CD8-positive, alpha-beta memory T cell (primary cell): ENCODE measurements at places on chromosomes 4 and X. TPM values are rescaled to one million over a fixed set of nuclear protein-coding genes. Genes with fewer than 3 reads are reported as not detected.

DNA sequence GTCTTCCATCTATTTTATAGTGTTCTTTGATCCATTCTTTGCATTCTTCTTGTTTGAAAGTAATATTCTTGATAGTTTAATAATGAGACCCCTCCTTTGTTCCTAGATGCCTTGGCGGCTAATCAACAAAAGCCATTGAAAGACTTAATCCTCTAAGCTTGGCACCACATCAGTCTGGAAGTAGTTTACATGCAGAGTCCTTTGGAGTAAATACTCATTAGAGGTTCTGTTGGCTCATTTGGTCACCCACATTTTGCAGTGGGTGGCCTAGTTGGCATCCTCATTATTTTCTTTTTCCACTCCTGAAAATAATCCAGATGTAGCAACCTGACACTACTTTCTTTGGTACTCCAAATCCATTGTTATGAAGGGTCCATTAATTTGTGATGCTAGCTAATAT, 64.5 kb downstream of the DKK2 start:
- no peaks in the 10 kb centered on the region for H3K36me3 ChIP-seq
- DNase-seq = no peak
- H3K4me3 ChIP-seq = no peak overlapping the region

- H3K4me1 ChIP-seq = no peaks in the 10 kb centered on the region
- no peak overlapping the region for H3K4me3 ChIP-seq
- H3K27ac ChIP-seq = no peak overlapping the region
- H3K36me3 ChIP-seq = no peaks in the 10 kb centered on the region
- no peaks in the 10 kb centered on the region for H3K27me3 ChIP-seq
- no peak for DNase-seq
Observed at GRCh38 chr4:165662341-165662740, 210.7 kb upstream of the TLL1 start.

- H3K36me3 ChIP-seq = no peaks in the 10 kb centered on the region
- H3K27me3 ChIP-seq = no peaks in the 10 kb centered on the region
- no peak overlapping the region for H3K27ac ChIP-seq
- no peak overlapping the region for H3K4me3 ChIP-seq
- no peak for DNase-seq
Observed at GRCh38 chr4:144627663-144628076, 18.3 kb upstream of the HHIP start.

- H3K4me1 ChIP-seq = no peaks in the 10 kb centered on the region
- DNase-seq = no peak
- H3K36me3 ChIP-seq = no peaks in the 10 kb centered on the region
- no peak overlapping the region for H3K4me3 ChIP-seq
- H3K27ac ChIP-seq = no peak overlapping the region
Observed at GRCh38 chrX:37956223-37956622, 50.1 kb upstream of the SYTL5 start.

- H3K27ac ChIP-seq = no peak overlapping the region
- no peaks in the 10 kb centered on the region for H3K27me3 ChIP-seq
- no peak for DNase-seq
- H3K4me1 ChIP-seq = no peaks in the 10 kb centered on the region
Observed at GRCh38 chrX:96837808-96838207, 45.9 kb upstream of the RPA4 start.

- H3K27ac ChIP-seq = no peak overlapping the region
- no peak for DNase-seq
- H3K4me3 ChIP-seq = no peak overlapping the region
- H3K4me1 ChIP-seq = no peaks in the 10 kb centered on the region
Observed at GRCh38 chr4:83196921-83197320, 82.4 kb upstream of the PLAC8 start.

DNA sequence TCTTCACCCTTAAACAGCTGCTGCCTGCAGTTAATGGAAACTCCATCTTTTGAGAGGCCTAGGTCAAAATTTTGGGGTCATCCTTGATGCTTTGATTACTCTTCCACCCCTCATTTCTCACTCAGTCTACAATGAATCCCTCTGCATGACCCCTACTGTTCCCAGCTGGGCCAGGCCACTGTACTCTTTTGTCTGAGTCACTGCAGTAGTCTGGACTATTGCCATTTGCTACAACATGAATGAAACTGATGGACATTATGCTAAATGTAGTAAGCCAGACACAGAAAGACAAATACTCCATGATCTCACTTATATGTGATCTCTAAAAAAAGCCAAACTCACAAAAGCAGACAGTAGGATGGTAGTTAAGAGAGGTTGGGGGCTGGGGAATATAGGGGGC, 28.3 kb downstream of the STK32B start:
- H3K4me3 ChIP-seq = no peak overlapping the region
- H3K4me1 ChIP-seq = no peaks in the 10 kb centered on the region
- no peaks in the 10 kb centered on the region for H3K27me3 ChIP-seq
- H3K27ac ChIP-seq = no peak overlapping the region
- no peak for DNase-seq

DNA sequence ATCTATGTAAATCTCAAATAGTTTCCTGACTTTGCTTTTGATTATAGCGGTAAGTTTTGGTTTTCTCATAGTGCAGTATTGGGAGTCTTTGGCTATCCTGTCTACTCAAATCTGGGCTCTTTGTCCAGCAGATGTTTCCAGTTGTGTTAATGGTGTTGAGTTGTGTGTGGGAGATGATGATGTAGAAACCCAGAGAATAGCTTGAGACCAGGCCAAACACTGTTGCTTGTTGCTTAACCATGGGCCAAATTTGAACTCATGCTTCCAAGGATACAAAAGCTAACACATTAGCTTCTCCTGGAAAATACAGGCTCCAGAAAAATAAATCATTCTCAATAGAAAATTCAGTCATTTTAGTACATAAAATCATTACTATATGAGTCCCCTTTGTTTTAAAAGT, 82.6 kb upstream of the GYPA start:
- no peaks in the 10 kb centered on the region for H3K36me3 ChIP-seq
- no peaks in the 10 kb centered on the region for H3K27me3 ChIP-seq
- DNase-seq = no peak
- H3K4me1 ChIP-seq = no peaks in the 10 kb centered on the region
- no peak overlapping the region for H3K4me3 ChIP-seq

DNA sequence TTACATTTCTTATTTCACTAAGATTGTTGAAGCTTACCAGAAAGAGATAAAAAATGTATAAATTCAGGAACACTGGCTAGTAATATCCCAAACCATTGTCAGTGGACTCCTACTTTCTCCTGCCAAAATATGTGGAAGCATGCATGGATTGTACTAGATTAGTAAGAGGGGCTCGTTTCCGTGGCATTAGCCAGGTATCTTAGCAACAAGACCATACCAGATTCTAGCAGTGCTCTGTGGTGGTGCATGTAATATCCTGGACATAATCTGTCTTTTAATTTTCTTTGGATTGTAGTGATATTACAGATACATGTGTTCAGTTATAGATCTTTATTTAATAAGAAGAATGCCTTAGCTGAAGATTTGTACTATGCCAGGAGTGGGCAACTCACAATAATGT, 371.9 kb upstream of the PITX2 start:
- no peak overlapping the region for H3K4me3 ChIP-seq
- H3K36me3 ChIP-seq = no peaks in the 10 kb centered on the region
- no peak for DNase-seq
- no peak overlapping the region for H3K27ac ChIP-seq

DNA sequence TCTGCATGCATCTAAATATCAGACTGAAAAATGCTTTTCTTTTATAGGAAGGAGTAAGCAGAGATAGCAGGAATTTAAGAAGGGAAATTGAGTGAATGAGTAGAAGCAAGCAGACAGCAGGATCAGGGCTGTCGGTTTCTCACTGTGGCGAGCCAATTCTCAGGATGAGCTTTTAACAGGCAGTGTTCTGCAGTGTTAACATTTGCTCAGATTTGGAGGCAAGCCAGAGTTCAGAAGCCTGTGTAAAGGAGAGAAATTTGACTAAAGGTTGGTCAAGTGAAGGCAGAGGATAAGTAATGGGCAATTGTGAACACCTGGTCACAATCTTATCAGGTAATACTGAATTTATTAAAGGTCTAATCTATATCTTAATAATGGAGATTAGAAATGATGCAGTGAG, 133.3 kb upstream of the MAGEB16 start:
- no peak for DNase-seq
- no peak overlapping the region for H3K27ac ChIP-seq
- no peak overlapping the region for H3K4me3 ChIP-seq
- H3K27me3 ChIP-seq = no peaks in the 10 kb centered on the region

- no peak for DNase-seq
- no peaks in the 10 kb centered on the region for H3K36me3 ChIP-seq
- H3K27ac ChIP-seq = no peak overlapping the region
- H3K27me3 ChIP-seq = no peaks in the 10 kb centered on the region
- no peaks in the 10 kb centered on the region for H3K4me1 ChIP-seq
Observed at GRCh38 chrX:109793191-109793590, 60.1 kb upstream of the ACSL4 start.

- H3K27ac ChIP-seq = no peak overlapping the region
- no peak overlapping the region for H3K4me3 ChIP-seq
- no peaks in the 10 kb centered on the region for H3K36me3 ChIP-seq
- DNase-seq = no peak
- H3K27me3 ChIP-seq = no peaks in the 10 kb centered on the region
Observed at GRCh38 chr4:125938541-125938940, 623.8 kb downstream of the FAT4 start.

GRCh38 chr4:38948551-38948950, 80.9 kb downstream of the FAM114A1 start:
- peaks cover 11% of the 10 kb centered on the region for H3K4me1 ChIP-seq
- H3K27ac ChIP-seq = no peak overlapping the region
- DNase-seq = no peak
- no peak overlapping the region for H3K4me3 ChIP-seq
- H3K36me3 ChIP-seq = no peaks in the 10 kb centered on the region

DNA sequence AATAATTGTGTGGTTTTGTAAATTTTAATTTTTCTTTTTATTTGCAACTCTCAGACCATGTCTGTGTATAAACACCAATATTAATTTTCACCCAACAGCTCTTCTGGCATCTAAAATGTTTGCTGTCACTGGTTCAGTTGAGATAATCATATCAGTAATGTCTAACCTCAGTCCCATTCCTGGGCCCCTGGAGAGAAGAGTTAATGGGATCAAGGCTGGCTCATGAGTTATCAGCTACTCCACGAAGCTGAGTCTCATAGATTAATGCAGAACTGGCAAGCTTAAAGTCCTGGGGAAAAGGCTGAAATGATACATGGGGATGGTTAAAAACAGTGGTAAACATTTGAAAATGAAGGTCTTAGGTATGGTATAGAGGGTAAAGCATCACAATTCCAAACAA, 28.4 kb upstream of the TSPAN5 start:
- H3K36me3 ChIP-seq = no peaks in the 10 kb centered on the region
- no peaks in the 10 kb centered on the region for H3K27me3 ChIP-seq
- H3K4me1 ChIP-seq = peaks cover 22% of the 10 kb centered on the region
- no peak overlapping the region for H3K27ac ChIP-seq
- no peak overlapping the region for H3K4me3 ChIP-seq
- no peak for DNase-seq

DNA sequence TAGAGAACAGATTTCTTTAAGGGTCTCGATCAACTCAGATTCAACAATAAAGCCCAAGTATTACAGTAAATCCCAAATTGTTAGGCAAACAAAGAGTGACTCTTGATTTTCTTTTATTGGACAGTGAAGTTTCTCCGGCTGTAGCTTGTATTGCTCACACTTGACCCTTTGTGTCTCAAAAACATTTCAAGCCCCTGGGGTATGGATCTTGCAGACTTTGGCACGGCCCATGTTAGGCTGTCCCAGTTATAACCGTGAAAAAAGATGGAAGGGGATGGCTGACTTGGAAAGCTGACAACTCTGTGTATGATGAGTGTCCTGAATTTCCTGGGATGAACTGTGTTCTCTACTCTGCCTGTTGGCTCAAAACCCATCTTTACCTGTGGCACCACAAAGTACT, 356.1 kb downstream of the SLITRK2 start:
- no peaks in the 10 kb centered on the region for H3K36me3 ChIP-seq
- no peaks in the 10 kb centered on the region for H3K27me3 ChIP-seq
- no peak overlapping the region for H3K27ac ChIP-seq
- H3K4me1 ChIP-seq = no peaks in the 10 kb centered on the region
- DNase-seq = no peak

DNA sequence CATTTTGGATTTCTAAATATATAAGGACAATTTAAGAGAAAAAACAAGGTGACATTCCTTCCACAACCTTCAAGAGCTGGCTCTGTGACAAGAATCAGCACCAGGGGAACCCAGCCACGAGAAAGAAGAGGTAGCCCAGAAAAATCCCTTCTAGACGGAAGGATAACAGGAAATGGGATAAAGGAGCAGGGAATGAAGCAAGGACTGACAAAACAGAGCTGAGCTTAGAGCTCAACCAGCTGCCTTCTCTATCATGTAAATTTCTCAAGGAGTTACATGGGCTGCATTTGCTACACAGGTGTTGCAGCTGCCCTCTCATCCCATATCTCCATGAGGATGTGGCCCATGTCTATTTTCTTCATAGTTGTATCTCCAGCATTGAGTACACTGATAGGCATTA, 154.2 kb upstream of the PRDX4 start:
- DNase-seq = no peak

GRCh38 chrX:126886997-126887396, 67.5 kb downstream of the PRR32 start:
- no peak overlapping the region for H3K4me3 ChIP-seq
- H3K36me3 ChIP-seq = no peaks in the 10 kb centered on the region
- no peaks in the 10 kb centered on the region for H3K4me1 ChIP-seq
- DNase-seq = no peak

DNA sequence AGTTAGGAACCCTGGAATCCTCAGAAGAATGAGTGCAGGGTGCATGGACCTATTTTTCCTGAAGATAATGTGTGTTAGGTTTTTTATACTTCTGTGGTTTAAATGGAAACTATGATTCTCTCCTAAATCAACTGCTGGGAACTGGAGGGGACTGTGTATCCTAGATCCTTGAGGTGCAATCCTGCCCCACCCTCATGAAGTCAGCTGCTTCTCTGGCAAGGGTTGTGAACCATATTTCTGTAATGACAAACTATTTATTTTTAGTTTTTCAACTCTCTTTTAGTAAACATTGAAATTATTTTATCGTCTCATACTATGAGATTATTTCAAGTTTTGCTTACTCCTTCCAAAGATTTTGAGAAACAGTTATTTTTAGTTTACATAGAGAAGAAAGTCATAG, 25.8 kb upstream of the VEGFC start:
- DNase-seq = no peak
- H3K36me3 ChIP-seq = no peaks in the 10 kb centered on the region

DNA sequence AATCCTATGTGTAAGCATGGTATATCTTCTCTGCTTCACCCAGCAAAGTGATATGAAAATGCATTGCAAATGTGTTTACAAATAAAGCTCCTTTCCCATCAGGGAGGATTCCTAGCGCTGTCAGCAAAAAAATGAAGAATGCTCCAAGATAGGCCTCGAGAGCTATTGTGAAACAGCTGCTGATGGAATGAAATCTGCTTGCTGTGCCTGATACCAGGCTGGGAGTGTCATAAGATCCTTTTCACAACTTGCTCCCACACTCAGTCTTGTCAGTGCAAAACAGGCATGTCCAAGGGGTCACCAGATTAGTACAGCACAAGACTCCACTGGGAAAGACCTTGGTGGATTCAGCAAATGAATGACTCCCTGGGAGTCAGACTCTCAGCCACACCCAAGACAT, 34.1 kb downstream of the HNRNPH2 start:
- H3K4me1 ChIP-seq = no peaks in the 10 kb centered on the region
- H3K36me3 ChIP-seq = no peaks in the 10 kb centered on the region
- H3K27ac ChIP-seq = no peak overlapping the region
- DNase-seq = no peak
- no peak overlapping the region for H3K4me3 ChIP-seq
- H3K27me3 ChIP-seq = no peaks in the 10 kb centered on the region

Gene ARAF
- total RNA-seq = 85.0 TPM

Gene PRPS1
- 113 TPM for total RNA-seq

Gene METTL14
- total RNA-seq = 46.8 TPM

Gene FAM47E
- total RNA-seq = not detected

Gene MAGEB16
- not detected for total RNA-seq
